Stimulated activated CD4-positive, alpha-beta T cell treated with anti-CD3 and anti-CD28 coated beads, TNF-alpha, amount 100 ng/mL, for 4 hours (primary cell): ENCODE measurements at places on chromosomes 3 and 15.

DNA sequence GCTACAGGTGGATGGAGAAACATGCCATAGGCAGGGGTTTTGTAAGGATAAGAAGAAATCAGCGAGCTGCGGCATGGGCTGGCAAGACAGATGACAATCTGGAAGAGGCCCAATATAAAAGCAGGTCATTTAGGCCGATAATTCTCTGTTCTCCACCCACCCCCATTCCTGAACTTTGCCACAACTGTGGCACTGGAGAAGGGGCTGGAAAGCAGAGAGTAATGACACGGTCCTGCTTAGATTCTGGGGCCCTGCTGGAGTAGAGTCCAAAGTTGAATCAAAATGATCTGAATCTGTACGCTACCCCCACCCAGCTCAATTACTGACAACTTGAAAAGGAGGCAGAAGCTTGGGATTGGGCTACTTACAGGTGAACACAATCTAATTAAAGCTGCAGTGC is 18.4 kb upstream of the BUB1B start:
- no peak for DNase-seq

DNA sequence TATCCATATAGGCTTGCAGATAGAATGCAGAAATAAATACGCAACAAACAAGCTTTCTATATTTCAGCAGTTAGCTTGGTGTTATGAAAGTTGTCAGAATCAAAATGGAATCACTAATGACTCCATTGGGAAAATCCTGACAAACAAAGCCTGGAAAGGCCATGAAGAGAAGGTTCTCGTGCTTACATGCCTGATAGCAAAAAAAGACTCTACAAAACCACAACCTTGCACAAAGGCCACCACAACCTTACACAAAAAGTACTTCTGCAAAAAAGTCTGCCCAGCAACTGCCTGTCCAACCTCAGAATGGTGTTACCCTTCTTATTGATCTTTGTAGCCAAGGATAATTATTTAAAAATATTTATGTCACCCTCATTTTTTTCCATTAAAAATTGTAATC is 14.4 kb upstream of the PLSCR1 start:
- DNase-seq, result no peak

- DNase-seq, result no peak
Observed at GRCh38 chr3:13455644-13456043, 24.5 kb upstream of the HDAC11 start.

GRCh38 chr15:59217876-59218498 is 11.3 kb downstream of the LDHAL6B start:
- DNase-seq, result no peak

DNA sequence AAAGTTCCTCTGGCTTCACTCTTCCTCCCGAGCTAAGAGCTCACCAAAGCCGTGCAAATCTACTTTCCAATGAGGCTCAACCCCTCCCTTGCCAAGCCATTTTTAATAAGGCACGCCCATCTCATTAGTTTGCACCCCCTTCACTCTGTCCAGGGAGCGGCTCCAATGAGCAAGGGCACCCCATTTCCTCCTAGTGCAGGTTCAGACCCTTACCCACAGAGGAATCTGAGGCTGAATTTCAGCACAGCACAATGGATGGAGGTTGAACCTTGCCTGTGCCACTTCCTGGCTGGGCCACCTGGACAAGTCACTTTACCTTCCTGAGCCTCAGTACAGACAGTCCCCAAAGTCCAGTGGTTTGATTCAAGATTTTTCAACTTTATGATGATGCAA is 25.4 kb downstream of the XPC start:
- DNase-seq, result no peak

DNA sequence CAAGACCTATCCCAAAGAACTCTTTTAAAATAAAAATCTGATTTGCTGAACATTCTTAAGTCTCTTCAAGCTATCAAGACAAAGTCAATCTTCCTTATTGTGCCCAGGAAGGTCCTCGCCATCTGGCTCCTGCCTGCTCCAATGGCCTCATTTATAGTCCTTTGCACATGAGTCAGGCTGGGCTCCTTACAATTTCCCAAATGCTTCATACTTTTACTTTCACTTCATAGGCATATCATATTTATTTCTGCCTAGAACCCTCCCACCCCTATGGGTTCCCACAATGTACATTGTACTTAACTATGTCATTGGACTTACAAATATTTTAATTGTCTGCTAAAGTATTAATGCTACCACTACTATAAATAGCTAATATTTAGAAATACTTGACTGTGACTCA is 9.1 kb downstream of the THRB start:
- DNase-seq, result no peak

DNA sequence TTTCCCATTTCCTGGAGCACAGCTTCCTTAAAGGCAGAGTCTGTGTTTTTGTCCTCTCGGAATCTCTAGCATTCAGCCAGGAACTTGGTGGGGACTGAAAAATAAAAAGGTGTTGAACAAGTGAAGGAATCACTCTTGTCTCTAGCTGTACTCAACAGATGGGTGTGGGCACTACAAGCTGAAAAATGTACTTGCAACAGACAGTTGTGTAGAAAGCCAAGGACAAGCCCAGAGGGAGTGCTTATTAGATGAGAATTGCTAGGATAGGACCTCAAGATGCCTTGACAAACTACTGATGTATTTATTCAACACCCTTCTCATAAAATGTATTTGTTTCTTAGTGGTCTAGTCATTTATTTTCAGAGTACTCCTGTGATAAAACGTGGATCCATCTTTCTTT is 95.1 kb downstream of the CHCHD6 start:
- no peak for DNase-seq

- DNase-seq, result no peak
Observed at GRCh38 chr15:81895723-81896122, 150.1 kb downstream of the MEX3B start.

DNA sequence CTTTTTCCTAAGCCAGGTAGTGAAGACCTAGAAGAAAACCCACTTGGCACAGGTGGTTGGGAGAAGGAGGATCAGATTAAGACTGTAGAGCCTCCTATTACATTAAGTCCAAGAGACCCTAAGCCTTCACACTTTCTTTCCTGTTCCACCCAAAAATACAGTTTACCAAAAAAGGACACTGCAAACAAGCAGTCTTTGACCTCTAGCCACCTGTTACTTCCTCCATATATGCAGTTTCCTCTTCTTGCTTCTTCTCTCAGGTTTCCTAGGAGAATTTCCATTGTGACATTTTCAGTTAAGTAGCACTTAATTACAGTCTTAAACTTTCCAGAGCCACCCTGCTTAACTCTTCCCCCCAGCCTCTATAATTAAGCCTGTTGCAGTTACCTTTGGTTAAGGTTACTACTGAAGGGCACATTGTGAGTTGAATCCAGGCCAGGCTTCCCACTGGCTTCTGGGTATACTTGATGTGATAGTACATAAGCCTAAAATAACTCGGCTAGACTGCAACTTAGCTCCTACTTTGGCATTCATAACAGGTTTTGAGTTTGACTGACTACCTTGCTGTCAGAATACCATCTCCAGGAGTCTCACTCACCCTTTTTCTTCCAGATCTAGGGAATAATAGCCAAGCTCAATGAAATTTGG is 114.2 kb upstream of the UMPS start:
- DNase-seq, result no peak

DNA sequence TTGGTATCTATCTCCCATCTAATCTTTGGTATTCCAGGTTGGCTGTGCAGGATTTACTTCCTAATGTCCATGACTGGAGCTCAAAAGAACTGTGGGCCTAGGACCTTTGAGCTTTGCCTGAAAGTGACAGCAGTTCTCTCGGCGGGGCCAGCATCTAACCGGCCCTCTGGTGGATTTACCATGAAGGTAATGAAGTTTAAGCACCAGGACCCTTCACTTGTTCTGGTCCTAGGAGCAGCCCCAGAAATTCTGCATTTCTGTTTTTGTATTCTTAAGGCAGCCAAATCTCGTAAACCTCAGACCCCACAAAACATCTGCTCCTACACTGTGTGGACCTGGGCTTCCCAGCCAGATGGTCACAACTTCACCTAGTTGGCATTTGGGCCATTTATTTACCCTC is 13.0 kb downstream of the CALML4 start:
- no peak for DNase-seq

DNA sequence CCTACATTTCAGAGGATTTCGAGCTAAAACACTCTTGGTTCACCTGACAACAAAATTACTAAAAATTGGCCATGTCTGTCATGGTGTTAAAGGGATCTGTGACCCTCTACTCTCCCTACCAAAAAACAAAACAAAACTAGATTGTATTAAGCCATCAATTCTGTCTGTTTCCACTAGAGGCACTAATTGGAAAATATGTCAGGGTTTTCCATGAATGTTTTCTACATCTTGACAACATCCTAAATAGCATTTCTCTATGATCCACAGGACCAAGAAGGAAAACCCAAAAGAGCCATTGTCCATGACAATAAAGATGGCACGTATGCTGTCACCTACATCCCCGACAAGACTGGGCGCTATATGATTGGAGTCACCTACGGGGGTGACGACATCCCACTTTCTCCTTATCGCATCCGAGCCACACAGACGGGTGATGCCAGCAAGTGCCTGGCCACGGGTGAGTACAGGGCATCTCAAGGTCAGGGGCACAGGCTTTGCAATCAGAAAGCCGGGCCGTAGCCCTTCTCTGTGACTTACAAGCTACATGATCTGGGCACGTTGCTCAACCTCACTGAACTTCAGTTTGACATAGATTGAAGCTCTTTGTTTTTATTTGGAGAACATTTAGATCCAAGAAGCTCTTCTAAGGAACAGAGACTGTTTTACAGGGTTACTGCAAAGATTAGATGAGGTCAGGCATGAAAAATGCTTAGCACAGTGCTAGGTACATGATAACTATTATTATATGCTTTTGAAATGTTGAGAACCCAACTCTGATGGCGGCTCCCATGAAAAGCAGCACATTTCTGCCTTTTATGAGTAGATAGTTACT is 74.8 kb downstream of the DNASE1L3 start:
- DNase-seq, result no peak

DNA sequence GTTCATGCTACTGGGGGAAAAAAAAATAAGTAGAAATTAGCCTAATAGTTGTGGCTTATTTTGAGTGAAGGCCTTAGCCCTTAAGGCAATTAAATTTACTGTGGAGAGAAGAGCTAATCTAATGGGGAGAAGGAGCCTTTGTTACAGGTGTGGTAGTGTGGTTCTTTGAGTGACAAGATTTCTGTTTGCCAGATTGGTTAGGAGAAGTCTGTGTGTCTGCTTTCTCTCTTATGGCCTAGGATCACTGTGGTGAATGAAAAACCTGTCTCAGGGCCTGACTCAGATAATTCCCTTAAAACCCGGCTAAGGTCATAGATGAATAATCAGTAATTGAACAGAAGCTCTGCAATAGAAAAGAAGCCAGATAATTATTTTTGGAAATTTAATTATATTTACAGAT is 27.0 kb downstream of the OPA1 start:
- no peak for DNase-seq

- no peak for DNase-seq
Observed at GRCh38 chr3:186184021-186184420, 75.1 kb upstream of the ETV5 start.
